Liver (tissue), 10 donors: ENCODE measurements at places on chromosomes 2 and 18. TPM values are rescaled to one million over a fixed set of nuclear protein-coding genes. Genes with fewer than 3 reads are reported as not detected.

- DNase-seq = no peak
These were observed 72.7 kb downstream of the ANKRD12 start for GRCh38 chr18:9209279-9209678.

- DNase-seq = no peak
These were observed 115.0 kb upstream of the GLS start for GRCh38 chr2:190765386-190766173.

DNA sequence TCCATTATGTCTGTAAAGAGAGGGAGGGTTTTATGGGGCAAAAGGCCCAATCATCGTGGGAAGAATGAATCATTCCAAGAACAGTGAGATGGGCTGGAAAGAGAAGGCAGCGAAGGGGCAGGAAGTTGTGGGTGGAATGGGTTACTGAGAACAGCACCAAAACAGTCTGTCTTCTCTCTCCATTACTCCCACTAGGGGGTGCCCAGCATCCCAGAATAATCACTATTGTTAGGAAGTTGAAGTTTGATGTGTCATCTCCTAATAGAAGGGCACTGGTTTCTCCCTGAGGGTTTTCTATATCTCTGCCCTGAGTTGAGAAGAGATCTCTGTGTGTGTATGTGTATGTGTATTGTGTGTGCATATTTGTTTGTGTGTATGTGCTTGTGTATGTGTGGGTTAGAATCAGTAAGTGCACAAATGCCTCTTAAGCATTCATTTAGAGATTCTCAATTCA is 76.6 kb upstream of the MAP4K3 start:
- DNase-seq = no peak

- no peak for DNase-seq
These were observed 628 bp downstream of the GIGYF2 start for GRCh38 chr2:232697807-232698110.

The SCYGR4 gene
- not detected for polyA plus RNA-seq
